BE2C (cell line): ENCODE measurements at places on chromosomes 11 and 22.
A peak's percentile ranks its signal among the peaks of the same experiment; 100 is the strongest.

GRCh38 chr11:120121914-120122473 is 15.9 kb downstream of the TRIM29 start:
- no peak for DNase-seq

GRCh38 chr11:110422306-110422905 is 7.3 kb upstream of the FDX1 start:
- DNase-seq: no peak

- no peak for DNase-seq
These were observed 130.3 kb downstream of the MICAL2 start for GRCh38 chr11:12240677-12241076.

GRCh38 chr11:6656936-6657335 is 1.3 kb upstream of the DCHS1 start:
- no peak for DNase-seq

DNA sequence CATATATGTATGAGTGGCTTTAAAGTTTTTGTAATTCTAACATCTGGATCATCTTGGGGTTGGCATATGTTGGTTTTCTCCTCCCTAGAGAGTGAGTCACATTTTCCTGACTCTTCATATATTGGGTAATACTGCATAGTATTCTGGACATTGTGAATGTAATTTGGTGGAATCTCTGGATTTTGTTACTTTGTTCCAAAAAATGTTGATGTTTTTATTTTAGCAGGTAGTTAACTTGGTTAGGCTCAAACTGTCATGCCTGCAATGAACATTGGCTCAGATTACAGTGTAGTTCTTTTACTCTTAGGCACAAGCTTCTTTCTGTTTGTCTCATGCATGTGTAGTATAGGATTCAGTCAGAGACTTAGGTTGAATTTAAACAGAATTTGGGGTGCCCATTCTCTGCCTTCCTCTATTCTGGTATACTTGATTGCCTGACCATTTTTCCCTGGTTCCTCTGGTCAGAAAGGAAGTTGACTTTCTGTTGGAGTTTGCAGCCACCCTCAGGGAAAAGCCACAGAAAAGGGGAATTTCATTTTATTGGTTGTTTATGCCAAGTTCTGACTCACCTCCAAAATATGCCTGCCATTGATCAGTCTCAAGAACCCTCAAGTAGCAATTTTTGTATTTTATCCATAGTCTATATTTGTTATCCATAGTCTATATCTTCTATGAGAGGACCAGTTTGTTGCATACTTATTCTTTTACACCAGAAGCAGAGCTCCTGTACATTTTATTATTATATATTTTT is 151.7 kb downstream of the UVRAG start:
- no peak for DNase-seq

DNA sequence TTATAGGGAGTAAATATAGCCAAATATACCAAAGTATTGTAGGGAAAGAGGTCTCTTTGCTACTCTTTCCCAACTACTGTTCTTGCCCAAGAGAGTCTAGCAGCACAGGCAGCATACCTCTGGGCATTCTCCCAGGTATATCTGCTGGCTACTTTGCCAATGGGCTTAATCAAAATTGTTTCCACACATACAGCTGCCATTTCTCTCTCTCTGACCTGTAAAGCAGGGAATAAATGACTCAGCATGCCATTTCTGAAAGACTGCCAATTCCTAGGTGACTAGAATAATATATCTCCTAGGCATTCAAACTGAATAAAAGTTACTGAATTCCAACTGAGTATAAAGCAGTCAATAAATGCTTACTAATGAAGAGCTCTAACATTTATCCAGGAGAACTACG is 44.6 kb downstream of the RDX start:
- DNase-seq: no peak

DNA sequence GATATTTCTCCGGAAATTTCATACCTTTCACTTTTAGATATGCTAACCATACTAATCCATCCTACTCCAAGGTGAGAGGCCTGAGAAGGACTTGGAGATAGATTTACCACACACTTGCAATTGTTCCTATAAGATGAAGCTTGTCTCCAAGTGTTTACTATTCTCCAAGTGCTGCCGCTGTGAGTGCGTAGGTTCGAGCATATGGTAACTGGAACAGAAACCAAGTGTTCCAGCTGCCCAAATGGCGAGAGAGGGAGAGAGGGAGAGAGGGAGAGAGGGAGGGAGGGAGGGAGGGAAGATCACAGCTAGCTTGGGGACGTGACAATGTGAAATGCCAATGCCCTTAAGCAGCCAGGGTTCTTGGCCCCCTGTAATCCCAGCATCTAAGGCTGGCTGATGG is 21.5 kb downstream of the ASCC2 start:
- DNase-seq: peak; percentile 25

GRCh38 chr11:119637481-119637880 is 91.5 kb downstream of the NECTIN1 start:
- DNase-seq: no peak

DNA sequence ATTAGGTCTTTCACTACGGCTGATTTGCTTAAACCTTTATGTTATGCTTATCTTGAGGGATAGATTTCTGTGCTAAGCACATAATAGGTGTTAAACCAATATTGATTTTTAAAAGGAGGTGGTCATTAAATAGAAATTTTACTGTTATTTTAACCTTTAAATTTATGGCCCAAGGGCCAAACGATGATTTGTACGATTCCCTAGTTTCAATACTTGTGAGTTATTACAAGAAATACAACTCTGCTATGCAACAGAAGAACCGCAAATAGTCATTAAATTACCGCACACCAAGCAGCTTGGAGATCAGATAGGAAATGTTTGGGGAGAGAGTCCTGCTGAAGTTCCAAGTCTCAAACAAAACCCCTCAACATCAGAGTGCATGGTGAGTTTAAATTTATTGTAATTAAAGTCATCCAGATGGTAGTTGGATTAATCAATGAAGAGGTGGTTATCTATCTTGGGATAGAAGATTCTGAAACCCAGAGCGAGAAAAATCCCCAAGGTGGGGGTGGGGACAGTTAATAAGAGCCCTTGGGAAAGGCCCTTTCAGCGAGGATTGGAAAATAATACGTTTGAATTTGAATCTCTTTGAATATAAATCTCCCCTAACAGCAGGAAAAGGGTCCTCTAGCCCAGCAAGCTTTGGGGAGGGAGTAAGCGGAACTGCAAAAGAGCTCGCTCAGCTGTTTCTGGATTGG is 805 bp upstream of the QSER1 start:
- DNase-seq: peak; percentile 4

GRCh38 chr11:66861038-66861773 is 4.3 kb downstream of the LRFN4 start:
- DNase-seq: no peak

DNA sequence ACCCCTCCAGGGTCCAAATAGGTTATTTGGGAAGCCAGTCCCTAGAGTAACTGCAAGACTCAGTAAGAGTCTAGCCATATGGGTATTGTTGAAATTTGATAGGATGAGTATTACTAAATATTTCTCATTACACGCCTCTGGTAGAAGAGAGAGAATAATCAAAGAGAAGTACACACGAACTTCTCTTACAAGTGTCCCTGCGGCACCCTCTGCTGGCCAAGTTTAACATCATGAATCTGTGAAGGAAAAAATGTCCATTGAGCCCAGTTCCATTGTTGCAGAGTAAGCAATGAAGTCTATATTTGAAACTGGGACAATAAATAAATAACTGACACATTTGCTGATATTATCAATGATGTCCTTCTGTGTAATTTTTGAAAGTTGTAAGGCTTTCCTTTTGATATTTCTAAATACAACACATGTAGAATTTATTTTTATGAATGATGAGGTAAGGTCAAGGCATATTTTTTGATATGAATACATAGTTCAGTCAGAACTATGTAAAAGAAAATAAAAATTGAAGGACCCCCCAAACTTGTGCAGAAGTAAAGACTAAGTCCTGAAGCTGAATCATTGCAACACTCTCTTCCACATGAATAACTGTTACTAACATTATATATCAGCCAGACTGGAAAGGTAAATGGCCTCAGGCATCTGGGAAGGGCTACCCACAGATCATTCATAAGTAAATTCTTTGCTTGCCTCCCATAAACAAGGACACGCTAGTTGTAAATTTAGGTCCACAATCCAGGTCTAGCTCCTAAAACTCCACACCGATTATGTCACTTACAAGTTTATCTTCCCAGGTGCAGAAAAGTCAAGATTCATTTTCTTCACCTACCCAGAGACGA is 10.0 kb downstream of the OR51L1 start:
- DNase-seq: peak; percentile 42

DNA sequence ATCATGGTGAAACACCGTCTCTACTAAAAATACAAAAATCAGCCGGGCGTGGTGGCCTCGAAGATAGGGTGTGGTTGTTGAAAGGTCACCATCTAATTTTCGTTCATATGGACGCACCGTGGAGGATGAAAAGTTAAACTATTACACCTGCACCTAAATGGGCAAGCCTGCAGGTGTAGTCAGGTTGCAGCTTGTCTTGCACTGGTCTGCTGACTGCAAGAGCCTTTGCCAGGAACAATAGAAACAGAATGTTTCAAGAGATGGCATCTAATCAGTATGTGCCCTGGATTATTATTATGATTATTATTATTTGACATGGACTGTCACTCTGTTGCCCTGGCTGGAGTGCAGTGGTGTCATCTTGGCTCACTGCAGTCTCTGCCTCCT is 908 bp downstream of the NADSYN1 start:
- DNase-seq: no peak

- DNase-seq: no peak
These were observed 369.6 kb downstream of the FAT3 start for GRCh38 chr11:92594251-92594650.

DNA sequence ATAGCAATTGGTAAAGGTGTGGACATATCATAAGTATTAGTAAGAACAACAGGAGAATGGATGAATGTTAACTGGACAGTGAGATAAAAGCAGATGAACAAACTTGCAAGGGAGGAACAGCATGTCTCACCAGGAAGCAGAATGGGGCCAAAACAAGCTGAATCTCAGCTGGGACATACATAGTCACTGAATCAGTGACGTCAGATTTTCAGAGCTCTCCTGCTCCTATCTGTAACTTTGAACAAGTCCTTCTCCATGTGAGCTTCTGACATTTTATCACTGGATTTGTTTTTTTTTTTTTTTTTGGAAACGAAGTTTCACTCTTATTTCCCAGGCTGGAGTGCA is 118.7 kb downstream of the BBOX1 start:
- no peak for DNase-seq

DNA sequence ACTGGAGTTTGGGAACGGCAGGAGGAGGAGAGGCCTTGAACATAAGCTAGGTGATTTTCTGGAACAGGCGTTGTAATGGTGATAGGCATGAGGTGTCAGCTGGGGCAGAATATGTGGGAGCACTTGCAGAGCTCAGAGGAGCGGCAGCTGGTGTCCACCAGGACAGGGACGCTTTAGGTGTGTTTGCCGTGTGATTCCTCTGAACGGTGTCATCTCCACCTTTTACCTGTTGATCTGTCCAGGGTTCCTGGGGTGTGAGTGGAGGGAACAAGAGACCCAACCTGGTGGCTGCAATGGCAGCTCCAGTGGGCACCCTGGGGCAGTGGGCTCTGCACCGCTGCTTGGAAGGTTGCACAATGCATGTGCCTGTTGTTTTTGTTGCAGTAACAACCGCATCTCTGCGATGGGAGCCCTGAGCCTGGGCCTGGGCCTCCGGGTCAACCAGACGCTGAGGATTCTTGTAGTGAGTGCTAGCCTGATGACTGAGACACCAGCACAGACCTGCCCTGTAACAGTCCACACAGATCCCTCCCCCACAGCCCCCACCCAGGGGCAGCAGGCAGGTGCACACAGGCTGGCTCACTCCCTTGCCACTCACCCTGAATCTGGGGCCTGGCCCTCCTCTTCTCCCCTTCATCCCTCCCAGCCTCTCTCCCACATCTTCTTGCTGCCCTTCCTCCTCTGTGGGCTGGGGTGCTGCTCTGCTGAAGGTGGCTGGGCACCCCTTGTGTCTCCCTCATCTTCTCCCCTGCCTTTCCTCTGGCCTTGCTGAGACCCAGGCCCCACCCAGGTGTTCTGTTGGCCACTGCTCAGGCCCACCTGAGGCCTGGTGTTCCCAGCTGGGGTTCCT is 9.2 kb downstream of the LRRC74B start:
- no peak for DNase-seq

GRCh38 chr22:31897842-31898805 is 46.2 kb upstream of the YWHAH start:
- DNase-seq: no peak

GRCh38 chr22:44158816-44159215 is 21.9 kb upstream of the PARVG start:
- no peak for DNase-seq

GRCh38 chr11:96272529-96273222 is 70.3 kb downstream of the MAML2 start:
- no peak for DNase-seq

DNA sequence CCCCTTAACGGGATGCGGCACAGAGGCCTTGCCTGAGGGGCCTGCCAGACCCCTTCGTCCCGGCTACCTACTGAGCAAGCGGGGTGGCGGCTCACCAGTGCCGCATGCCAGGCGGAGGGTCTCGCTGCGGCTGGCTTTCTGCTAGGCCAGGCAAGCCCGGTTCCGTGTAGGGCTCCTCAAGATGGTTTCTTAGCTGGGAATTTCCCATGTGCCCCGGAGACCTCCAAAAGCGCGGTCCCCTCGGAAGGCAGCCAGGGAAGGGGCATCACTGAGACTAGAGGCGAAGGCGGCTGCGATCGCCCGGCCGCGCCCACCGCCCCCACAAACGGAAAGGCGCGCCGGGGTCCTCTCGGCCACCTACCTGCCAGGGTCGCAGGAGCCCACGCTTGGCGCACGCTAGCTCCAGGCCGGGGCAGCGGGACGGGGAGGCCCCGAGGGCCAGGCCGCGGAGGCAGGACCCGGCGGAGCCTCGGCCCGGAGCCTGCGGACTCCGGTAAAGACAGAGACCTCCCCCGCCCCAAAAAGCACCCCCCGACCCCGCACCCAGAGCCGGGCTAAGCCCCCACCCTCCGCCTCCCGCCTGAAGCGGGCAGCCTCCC is 23.8 kb downstream of the MICAL3 start:
- DNase-seq: peak; percentile 61

GRCh38 chr11:112797648-112798293 is 163.4 kb upstream of the NCAM1 start:
- DNase-seq: peak; percentile 76

DNA sequence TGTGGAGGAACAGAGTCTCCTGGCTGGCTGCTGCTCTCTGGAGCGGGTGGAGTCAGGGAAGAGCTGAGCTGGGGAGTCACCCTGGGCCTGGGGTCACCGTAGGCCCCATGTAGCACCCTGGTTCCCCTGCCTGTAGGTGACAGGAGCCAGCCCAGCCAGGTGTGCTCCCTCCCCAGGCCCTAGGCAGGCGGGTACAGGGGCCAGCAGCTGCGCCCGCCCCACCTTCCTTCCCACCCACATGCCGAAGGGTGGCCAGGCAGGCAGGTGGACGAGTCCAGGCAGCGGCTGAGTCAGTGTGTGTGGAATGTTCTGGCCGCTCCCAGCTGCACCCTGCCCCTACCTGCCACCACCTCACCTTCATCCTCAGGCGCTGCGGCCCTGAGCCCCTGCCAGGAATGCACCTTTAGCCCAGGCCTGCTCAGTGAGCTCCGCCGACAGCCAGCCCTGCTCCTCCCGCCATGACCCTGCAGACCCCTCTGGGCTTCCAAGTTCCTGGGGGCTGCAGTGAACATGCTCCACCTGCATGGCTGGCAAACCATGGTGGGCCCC is 654 bp upstream of the SYT8 start:
- no peak for DNase-seq

GRCh38 chr11:75431533-75432525 is 1.2 kb downstream of the KLHL35 start:
- DNase-seq: no peak

- DNase-seq: no peak
These were observed 58.5 kb downstream of the IGLL5 start for GRCh38 chr22:22946131-22946530.
